ENCODE measurements at places on chromosomes 7 and 10.

DNA sequence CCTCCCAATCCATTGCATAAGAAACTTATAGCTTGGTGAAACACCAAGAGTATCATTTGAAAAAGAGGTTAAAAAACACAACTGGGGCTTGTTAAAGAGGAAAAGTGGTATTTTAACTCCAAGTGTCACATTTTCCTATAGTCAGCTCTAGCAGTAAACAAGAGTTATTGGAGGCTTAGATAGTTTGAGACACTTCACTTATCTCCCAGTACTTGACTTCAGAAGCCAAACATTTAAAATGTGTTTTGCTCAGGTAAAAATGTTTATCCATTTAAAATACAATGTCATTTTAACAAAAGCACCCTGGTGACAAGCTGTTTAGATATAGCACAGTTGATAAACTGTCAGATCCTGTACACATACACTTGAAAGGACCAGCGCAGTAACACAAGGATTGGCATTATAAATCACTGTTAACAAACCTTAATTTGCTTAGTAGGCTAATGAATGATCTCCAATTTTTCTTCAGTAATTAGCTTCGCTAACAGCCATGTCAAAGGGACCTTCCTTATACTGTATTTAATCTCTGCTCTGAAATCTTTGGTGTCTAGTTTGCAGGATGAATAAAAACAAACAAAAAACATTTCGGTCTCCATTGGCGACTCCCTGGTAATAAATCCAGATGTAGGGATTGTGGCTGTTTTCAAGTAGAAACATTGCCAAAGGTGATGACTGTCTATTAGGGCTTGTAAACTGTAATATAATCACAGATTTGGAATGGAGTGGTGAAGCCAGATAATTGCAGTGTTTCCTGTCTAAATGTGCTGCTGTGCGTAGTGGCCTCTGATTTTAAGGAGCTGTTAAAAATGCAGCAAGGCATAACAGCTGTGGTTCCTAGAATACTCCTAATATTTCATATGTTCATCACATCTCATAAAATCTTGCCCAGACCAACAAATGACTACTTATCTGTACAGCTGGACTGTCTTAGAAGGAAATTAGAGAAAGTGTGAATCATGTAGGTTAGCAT, 545.1 kb downstream of the AUTS2 start:
- no peak for DNase-seq

DNA sequence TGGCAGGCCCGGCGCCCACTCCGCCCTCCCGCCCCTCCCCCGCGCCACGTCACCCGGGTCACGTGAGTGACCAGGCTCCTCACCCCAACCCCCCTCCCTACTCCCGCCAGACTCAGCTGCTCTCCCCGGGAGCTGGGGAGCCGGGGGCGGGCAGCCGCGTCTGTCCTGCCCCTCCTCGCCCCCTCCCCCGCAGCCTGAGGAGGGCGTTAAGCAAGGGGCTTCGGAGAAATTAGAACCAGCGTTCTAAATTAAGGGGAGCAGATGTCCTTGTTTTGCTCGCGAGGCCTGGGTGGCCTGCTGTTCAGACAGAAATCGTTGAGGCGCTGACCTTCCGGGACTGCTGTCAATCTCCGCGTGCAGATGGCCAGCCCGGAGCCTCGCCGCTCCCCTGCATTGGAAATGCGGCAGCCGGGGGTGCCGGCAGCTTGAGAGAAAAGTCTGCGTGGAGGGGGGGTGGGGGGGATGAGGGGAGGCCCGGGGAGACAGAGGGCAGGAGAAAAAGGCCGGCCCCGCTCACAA, 102.2 kb upstream of the ZNF438 start:
- peak; percentile 86 for DNase-seq

DNA sequence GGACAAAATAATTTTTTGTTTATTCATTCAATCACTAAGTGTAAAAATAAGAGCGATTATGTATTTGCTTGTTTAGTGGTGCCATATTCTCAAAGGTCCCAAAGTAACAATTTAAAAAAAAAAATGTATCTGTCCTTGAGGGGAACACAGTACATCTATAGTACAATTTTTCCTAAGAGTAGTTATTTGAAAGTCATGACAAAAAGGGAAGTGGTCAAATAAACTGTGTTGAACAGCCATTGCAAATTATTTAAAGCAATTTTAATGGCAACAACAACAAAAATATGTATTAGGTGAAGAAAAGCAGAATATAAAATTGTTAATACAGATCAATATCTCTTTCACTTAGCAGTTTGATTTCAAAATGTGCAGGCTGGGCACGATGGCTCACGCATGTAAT, 943.5 kb downstream of the CNTNAP2 start:
- DNase-seq: no peak

DNA sequence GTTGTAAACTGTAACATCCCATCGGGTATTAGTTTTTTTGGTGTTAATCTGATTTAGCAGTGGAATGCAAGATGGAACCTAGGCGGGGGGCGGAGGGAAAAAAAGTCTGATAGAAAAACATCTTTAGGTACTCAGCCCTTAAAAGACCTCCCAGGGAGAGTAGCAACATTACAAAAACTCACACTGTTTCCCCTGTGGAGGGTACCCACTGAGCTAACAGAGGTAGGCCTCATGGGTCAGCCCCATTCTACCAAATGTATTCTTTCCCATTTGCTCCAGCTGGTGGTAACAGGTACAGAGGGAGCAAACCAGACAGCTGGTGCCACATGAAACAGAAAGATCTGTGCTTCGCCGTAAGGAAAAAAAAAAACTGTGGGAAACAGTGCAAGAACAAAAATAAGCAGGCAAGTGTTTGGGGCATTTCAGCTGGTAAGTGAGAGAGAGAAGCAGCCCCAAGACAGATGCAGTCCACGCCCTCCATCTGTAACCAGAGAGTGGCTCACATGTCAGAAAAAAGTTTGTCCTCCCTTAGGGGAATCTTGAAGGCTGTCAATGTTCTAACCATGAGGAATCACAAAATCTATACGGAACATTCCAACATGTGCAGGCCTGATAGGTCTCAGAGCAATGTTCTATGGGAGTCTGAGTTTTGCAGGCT, 65.3 kb downstream of the HOXA1 start:
- DNase-seq: no peak

DNA sequence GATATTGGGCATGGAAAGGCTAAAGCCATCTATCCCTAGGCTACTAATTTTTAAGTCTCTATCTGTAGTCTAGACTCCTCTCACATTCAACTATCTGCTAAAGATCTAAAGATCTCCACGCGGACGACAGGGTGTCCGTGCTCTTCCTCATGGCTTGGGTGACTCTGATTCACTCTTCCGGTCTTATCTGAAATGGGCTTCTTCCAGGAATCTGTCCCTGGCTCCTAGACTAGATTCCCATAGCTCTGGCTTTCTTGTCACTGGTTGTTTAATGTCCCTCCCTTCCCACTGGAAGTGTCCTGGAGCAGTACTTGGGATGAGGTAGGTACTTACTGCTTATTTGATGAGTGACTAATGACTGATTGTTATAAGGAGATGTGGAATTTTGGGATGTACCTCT, 62.0 kb upstream of the PODXL start:
- DNase-seq: no peak

DNA sequence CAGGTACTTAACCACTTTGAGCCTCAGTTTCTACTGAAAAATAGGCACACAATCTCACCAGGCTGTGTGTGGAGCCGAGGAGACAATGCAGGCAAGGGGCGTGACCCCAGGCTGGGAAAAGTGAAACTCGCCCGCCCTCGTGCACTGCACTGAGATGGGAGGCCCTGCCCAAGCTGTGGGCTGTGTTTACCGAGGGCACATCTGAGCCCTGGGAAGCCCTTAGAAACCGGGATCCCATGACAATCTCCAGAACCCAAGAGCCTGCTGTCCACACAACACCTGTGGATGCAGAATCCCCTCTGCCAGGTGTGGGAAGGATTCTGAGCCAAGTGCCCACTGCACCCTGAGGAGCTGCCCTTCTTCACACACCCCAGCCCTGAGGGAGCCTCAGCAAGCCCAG, 198.3 kb downstream of the GRID1 start:
- DNase-seq: no peak

All from ureter (tissue), 1 donor.